ENCODE measurements at places on chromosomes 11 and 22.

GRCh38 chr11:1763336-1763795 lies 361 bp downstream of the CTSD start:
- no peak for DNase-seq

DNA sequence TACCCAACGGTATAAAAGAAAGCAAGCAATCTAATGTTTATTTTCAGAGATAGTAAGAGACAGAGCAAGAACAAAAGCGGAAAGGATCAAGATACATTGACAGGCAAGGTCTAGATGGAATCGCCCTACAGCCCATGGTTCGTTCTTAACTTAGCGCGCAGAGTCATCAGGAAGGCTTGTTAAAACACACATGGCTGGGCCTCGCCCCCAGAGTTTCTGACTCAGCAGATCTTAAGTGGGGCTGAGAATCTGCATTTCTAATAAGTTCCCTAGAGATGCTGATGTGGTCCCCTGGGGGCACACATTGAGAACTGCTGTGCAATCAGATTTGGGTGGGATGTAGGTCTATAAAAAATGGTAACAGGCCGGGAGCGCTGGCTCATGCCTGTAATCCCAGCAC lies 35.8 kb upstream of the CHRM4 start:
- DNase-seq, result no peak

DNA sequence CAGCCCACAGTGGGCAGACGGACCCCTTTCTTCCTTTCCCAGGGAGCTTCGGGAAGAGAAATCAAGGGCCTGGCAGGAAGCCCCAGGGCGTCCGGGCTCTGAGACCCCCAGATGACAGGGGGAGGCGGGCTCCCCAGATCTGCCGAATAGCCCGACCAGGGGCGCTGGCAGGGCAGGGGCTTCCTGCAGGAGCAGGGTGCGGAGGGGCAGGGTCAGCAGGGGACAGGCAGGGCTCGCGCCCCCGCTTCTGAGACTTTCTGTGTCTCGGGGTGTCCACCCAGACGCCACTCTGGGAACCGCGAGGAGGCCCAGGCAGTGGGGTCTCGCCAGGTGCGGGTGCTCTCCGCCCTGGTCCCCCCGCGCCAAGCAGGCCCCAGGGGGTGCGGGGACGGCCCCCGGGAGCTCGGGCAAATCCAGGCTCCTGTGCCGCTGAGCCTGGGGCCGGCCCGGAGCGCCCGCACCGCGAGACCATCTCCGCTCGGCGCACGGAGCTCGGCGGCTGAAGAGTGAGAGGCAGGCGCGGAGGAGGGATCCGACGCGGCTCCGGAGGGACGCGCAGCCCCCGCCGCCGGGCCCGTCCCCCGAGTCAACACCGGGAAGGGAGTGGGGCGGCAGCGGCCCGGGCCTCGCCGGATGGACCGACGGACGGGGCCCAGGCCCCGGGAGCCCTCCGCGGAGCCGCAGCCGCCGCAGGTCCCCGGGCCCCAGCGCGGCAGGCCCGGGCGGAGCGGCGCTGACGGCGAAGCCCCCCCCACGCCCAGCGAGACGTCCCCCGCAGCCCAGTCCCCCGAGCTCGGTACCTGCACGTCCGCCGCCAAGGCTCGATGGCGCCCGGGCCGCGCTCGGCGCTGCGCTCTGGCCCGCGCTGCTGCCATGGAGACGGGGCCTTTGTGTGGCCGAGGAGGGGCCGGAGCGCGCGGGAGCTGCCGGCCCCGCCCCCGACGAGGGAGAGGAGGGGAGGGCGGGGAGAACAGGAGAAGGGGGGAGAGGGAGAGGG lies at the start of gene PLXNB2:
PLXNB2 (minus strand) TSS at position 894 of the 997 bp plus-strand sequence. CDS start 17,062 bp downstream, outside the sequence.
- peak; percentile 61 for DNase-seq

DNA sequence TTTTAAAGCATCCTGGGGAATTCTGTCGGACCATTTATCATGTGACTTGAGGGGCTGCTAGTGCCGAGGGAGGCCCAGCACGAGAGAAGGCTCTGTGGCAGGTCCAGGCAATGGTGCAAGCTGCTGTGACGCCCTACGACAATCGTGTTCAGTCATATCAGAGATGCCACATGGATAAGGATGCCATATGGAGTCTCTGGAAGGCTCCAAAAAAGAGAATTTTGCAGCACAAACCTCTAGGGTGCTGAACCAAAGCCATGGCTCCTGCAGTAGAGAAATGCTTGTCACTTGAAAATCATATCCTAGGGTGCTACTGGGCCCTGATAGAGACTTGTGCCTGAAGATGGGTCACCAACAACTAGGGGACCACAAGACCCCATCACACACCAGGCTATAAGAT lies 6.7 kb upstream of the CD6 start:
- no peak for DNase-seq

DNA sequence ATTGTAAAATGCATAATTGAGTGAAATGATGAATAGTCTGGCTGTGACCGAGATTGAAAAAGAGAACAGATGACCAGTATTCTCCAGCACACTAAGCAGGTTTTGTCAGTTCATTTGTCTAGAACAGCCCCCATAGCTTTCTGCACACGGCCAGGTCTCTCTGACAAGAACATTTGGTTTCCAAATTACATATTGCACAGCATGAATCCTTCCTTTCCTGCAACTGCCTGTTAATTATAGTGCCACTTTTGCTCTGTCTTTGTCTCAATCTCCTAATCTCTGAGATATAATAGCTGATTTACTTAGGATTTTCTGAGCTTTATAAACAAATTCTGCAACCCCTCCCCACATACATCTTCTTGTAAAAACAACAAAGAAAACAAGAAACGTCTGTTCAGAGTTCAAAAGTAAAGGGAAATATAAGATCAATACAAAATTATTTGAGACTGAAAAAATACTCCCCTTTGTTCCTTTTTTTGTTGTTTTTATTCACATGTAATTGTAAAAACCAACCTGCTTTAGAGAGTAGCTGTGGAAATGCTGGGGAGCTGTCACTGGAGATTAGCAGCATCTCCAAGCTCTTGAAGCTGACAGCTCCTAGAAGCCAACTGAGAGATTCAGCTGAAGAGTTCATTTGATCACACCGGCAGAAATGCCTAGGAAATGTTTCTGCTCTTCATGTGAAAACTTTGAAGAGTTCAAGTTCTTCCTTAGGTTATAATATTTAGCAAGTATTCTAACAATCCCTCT lies 998.1 kb downstream of the DLG2 start:
- DNase-seq, result no peak

GRCh38 chr11:79265756-79266322 lies 175.0 kb downstream of the TENM4 start:
- no peak for DNase-seq

DNA sequence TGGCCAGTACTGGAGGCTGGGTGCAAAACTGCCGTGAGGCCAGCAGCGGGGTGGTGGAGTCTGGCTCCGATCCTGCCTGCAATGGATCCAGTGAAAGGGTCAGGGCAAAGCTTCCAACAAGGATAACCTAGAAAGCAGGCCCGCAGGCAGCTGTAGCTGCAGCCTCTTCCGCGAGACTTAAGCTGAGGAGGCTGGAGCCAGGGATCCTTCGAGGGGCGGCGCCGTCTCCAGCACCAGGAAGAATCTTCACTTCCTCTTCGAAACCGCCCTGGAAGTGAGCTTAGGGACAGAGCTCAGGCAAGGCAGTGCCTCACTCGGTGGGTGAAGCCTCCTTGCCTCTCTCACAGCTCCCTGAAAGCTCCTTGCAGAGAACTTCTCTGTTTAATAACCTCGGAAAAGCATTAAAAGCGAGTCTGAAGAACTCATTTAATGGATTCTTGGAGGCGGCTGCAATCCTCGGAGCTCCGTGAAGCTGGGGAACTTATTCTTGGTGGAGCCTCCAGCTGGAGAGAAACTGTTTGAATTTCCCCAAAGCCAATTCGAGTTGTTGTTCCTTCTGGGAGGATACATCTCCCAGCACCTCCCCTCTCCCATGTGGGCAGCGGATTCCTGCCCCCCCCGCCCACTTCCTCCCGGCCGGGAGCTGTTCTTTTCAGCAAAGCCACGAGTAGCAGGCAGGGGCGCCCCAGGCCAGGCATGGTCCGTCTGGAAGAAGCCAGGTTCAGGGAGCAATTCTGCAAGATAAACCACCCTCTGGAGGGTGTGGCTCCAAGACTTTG lies 169.9 kb downstream of the CTTN start:
- no peak for DNase-seq

DNA sequence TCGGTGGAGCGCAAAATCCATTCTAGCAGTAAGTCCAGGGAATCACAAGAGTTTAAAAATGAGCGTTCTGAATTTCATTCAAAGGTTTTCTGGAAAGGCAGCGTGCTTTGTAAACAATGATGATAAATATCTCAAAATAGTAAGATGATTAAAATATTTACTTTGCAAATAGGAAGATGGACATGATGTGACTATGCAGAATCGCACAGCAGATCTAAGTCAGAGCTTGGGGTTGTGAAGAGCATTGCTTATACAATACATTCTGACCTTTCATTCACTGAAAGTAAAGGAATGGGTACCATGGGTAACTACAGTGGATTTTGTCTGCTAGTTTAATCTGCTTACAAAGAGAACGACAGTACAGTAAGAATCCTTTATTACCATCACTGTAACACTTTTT lies 77.5 kb downstream of the PPP6R3 start:
- no peak for DNase-seq

- no peak for DNase-seq
Observed at GRCh38 chr11:2828585-2829330, 56.8 kb downstream of the CDKN1C start.

GRCh38 chr11:13328286-13328685 lies 50.7 kb downstream of the BMAL1 start:
- DNase-seq, result no peak

DNA sequence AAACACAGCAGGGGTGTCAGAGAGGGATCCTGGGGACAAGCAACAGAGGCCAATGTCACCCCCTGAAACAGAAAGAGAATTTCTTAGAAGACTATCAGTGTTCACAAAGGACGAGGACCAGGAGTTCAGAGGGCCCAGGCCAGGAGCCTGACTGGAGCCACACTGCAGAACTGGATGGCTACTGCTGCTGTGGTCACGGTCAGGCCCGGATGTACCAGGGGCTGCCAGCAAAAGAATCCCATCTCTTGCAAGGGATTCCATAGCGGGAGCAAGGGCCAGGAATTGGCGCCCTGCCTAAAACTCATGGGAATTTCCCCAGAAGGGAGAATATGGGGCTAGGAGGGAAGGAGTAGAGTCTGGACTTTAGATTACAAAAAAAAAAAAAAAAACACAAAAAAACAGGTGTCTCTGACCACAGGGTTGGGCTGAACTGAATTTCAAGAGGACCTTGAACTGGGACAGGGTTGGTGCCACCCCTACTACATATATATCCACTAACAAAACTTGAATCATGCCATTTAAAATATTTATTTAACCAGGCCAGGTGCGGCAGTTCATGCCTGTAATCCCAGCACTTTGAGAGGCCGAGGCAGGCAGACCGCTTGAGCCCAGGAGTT lies 15.7 kb upstream of the KCTD14 start:
- DNase-seq, result no peak

Data from CD4-positive, alpha-beta T cell (primary cell).